ENCODE measurements at places on chromosomes 2 and 18. TPM values are rescaled to one million over a fixed set of nuclear protein-coding genes. Genes with fewer than 3 reads are reported as not detected.

The PPP1CB gene
- total RNA-seq = 208 TPM

The ODC1 gene
- total RNA-seq = 47.8 TPM

The CROCC2 gene
- total RNA-seq = not detected

The MERTK gene
- total RNA-seq = 14.0 TPM

The ACTG2 gene
- 937 TPM for total RNA-seq

The CFAP65 gene
- not detected for total RNA-seq

The TIA1 gene
- total RNA-seq = 125 TPM

- no peak overlapping the region for H3K4me3 ChIP-seq
- H3K36me3 ChIP-seq = no peaks in the 10 kb centered on the region
- H3K27me3 ChIP-seq = no peaks in the 10 kb centered on the region
- DNase-seq = no peak
Measured at GRCh38 chr2:141186413-141187074, 944.3 kb downstream of the LRP1B start.

GRCh38 chr2:57417007-57417406, 629.6 kb upstream of the VRK2 start:
- H3K4me1 ChIP-seq = no peaks in the 10 kb centered on the region
- no peaks in the 10 kb centered on the region for H3K36me3 ChIP-seq
- DNase-seq = no peak
- H3K27me3 ChIP-seq = no peaks in the 10 kb centered on the region
- no peak overlapping the region for H3K4me3 ChIP-seq

DNA sequence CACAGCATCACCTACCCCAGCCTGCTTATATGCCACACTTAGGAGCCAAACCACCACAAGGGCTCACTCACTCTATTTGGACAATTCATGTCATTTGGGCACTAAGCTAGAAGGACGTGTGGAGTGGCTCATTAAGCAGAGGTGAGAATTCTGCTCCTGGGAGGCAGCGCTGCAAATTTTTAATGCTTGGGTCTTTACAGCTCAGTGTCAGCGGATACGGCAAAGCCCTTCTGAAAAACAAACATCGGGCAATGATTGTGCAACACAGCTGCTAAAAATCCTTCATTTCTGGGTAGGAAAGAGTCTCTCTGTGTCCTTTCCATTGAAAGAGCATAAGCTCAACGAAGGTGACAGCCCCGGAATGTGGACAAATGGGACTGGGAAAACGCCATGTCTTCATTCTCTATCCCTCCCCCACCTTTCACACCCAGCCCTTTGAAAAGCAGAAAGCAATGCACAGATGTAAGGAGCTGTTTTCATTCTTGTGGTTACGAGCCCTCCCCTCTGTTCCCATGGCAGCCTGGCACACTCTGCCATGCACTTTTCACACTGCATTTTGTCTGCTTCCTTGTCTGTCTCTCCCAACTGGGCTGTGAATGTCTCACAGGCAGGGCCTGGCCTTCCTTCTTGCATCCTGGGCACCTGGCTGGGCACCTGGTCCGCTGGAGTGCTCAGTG, 16.0 kb downstream of the TMEM177 start:
- DNase-seq = peak; percentile 80
- peaks cover 2% of the 10 kb centered on the region for H3K36me3 ChIP-seq
- H3K4me3 ChIP-seq = no peak overlapping the region
- no peaks in the 10 kb centered on the region for H3K27me3 ChIP-seq
- no peak overlapping the region for H3K27ac ChIP-seq
- H3K4me1 ChIP-seq = peaks cover 14% of the 10 kb centered on the region

GRCh38 chr2:144003460-144004075, 516.4 kb downstream of the ZEB2 start:
- no peak overlapping the region for H3K4me3 ChIP-seq
- H3K27me3 ChIP-seq = no peaks in the 10 kb centered on the region
- DNase-seq = no peak
- H3K36me3 ChIP-seq = no peaks in the 10 kb centered on the region
- no peaks in the 10 kb centered on the region for H3K4me1 ChIP-seq

- no peak overlapping the region for H3K27ac ChIP-seq
- H3K4me1 ChIP-seq = no peaks in the 10 kb centered on the region
- DNase-seq = peak; percentile 50
- H3K4me3 ChIP-seq = no peak overlapping the region
- no peaks in the 10 kb centered on the region for H3K36me3 ChIP-seq
Measured at GRCh38 chr18:40851014-40851429, 1104.0 kb upstream of the PIK3C3 start.

GRCh38 chr2:9984871-9985480, 33.5 kb downstream of the GRHL1 start:
- H3K4me3 ChIP-seq = no peak overlapping the region
- peaks cover 6% of the 10 kb centered on the region for H3K36me3 ChIP-seq
- DNase-seq = no peak
- H3K27ac ChIP-seq = peak overlapping the region; percentile 57
- no peaks in the 10 kb centered on the region for H3K27me3 ChIP-seq

DNA sequence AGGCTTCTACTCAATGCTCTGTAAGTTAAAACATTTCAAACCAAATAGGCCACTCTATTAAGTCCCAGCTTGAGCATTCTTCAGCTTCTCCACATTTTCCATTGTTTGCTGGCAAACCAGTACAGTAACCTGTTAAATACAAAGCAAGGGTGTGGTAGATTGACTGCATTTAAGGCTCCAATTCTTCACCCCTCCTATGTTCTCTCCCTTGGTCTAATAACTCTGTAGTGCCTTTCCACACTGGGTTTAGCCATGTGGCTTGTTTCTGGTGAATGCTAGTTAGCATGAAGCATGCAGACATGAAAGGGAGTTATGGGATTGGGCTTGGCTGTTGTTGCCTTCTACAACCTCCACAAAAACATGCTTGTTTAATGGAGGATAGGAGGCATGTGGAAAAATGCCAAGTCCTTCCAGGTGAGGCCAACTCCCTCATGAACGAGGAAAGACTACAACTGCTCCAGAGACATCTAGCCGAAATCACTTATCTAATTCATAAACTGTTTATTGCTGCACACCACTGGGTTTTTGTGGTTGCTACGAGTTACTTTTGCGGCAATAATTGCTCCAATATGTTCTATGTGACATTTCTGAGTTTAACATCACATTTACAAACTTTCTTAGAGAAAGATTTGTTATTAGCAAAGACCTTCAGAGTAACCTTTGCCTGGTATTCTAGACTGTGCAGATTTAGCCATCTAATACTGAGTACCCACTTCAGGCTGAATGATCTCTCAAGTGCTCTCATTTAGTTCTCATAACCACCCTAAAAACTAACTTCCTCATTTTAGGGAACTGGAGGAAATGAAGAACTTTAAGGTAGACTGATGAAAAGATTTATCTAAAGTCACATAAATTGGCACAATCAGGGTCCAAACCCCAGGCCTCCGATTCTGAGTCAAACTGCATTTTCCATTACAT, 104.0 kb downstream of the SMAD2 start:
- no peak overlapping the region for H3K27ac ChIP-seq
- DNase-seq = no peak
- no peak overlapping the region for H3K4me3 ChIP-seq
- H3K27me3 ChIP-seq = no peaks in the 10 kb centered on the region
- H3K4me1 ChIP-seq = no peaks in the 10 kb centered on the region

- DNase-seq = no peak
- no peaks in the 10 kb centered on the region for H3K4me1 ChIP-seq
- peak overlapping the region; percentile 79 for H3K27ac ChIP-seq
Measured at GRCh38 chr2:172195836-172196376, 93.2 kb upstream of the DLX2 start.

DNA sequence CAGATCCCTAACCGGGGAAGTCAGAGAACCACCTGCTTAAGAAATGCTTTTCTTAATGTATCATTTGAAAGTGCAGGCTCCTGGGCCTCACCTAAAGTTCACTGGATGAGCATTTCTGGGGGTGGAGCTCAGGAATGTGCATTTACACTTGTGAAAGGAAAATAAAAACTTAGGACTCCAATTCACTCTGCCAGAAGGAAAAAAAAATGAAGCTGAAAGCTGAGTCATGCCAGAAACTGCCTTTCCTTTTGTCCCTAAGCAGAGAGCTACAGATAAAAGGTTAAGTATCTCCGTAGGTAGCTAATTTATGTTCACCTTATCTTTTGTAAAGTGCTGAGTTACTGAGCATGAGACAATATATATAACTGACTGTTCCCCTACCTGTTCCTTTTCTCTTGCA, 229.5 kb upstream of the MEX3C start:
- H3K27ac ChIP-seq = no peak overlapping the region
- H3K27me3 ChIP-seq = no peaks in the 10 kb centered on the region
- no peaks in the 10 kb centered on the region for H3K36me3 ChIP-seq
- no peaks in the 10 kb centered on the region for H3K4me1 ChIP-seq
- no peak overlapping the region for H3K4me3 ChIP-seq

DNA sequence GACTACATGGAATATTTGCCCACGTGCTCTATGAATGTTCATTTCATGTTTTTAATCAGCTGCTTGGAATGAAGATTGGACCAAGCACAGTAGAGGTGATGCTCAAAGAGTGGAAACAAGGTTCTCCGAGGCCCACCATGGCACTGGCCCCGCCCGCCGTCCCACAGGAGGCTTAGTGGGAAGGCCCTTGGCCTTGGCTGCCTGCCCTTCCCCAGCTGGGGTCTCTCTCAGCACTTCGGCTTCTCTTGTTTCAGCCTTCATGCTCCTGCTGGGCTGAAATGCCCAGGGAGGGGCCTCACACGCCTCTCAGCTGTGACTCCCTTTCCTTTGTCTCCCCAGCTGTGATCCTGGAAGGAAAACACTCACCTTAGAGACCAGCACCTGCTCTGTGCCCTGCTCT, 833.2 kb downstream of the GALR1 start:
- H3K27ac ChIP-seq = no peak overlapping the region
- no peaks in the 10 kb centered on the region for H3K4me1 ChIP-seq
- no peaks in the 10 kb centered on the region for H3K36me3 ChIP-seq
- H3K27me3 ChIP-seq = peaks cover 8% of the 10 kb centered on the region
- H3K4me3 ChIP-seq = no peak overlapping the region
- DNase-seq = no peak

DNA sequence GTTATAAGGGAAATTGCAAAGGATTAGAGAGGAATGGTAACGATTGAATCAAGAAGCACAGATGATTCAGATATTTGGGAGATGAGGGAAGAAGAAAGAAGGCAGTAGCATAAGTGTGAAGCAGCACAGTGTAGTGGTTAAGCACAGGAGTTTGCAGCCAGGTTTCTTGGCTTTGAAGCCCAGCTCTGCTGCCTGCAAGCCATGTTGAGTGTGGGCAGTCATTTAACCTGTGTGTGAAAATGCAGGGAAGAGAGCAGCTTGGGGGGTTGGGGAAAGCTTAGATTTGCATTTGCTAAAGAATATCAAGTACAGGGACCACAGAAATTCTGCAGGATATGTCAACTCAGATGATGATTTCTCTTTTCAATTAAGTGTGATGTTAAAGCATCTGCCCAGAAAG, 21.5 kb upstream of the RBMS1 start:
- DNase-seq = no peak
- no peaks in the 10 kb centered on the region for H3K4me1 ChIP-seq
- no peak overlapping the region for H3K4me3 ChIP-seq
- H3K27me3 ChIP-seq = no peaks in the 10 kb centered on the region
- no peaks in the 10 kb centered on the region for H3K36me3 ChIP-seq

GRCh38 chr2:99775585-99775984, 285.8 kb upstream of the REV1 start:
- no peaks in the 10 kb centered on the region for H3K36me3 ChIP-seq
- H3K27ac ChIP-seq = no peak overlapping the region
- no peak overlapping the region for H3K4me3 ChIP-seq
- no peak for DNase-seq

DNA sequence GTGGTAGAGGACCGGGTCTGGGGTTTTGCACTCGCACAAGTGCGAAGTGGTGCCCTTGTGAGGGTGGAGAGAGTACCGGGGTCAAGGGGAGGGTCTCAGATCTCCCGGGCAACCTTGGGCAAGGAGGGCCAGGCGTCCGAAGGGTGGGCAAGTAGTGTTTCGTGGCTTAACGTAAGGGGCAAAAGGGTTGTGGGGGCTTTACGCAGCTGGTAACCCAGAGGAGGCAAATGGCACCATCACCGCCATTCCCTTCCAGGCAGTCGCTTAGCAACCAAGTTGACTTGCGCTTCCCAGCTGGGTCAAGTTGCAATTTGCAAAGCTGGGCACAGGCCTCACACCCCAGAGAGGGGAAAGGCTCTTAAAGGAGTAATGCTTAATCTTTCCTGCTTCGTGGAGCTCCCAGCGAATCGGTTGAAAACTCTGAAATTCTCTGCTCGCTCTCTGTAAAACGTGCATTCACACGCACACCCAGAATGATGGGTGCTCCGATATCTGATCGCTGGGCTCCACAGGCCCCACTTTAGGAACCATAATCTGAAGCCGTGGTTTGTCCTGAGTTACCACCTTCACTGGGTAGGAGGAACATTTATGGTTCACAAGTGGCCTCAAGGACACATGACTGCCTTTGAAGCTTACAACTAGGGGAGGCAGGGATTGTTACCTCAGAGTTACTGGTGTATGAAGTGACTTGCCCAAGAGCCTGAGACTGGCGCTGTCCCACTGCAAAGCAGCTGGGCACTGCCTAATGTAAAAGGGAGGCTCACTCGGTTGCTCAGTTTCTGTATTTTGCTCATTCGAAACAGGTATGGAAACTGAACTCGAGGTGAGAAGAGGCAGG, 127.9 kb downstream of the UXS1 start:
- H3K27ac ChIP-seq = no peak overlapping the region
- H3K4me3 ChIP-seq = peak overlapping the region; percentile 56
- H3K36me3 ChIP-seq = no peaks in the 10 kb centered on the region

DNA sequence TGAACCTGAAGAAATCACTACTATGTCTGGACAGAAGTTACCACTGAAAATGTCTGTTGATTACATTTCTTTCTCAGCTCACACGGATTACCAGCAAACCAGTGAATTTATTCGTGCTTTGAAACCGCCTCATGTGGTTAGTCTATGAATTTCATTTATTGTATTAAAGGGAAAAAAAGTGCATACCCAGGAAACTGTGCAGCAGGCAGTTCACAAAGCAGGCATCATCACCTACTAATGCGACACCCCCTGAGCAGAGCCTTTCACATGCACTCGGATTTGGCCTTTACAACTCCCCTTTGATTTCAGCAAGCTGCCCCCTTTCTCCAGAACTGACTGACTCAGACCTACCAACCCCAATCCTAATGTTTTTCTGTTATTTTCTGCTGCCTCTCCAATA, 20.1 kb downstream of the CPSF3 start:
- peaks cover 93% of the 10 kb centered on the region for H3K36me3 ChIP-seq
- no peak overlapping the region for H3K27ac ChIP-seq
- no peak overlapping the region for H3K4me3 ChIP-seq
- DNase-seq = no peak

DNA sequence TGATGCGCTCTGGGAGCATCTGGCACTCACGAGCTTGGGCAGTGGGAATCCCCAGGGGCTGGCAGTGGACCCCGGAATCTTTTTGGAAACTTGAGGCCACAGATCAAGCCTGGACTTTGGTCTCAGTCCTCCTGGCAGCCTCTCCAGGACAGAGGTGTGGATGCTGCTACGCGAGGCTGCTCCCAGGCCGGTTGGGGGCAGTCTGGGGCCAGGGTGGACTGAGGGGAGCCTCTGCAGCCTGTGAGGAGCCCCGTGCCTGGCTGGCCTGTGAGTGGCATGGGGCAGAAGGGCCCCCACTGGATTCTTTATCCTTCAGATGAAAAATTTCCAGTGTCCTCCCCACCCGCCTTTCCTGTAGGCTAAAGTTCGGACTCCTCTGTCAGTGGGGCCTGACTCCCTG, 12.7 kb upstream of the DES start:
- H3K36me3 ChIP-seq = no peaks in the 10 kb centered on the region
- no peak for DNase-seq
- H3K27me3 ChIP-seq = peaks cover 27% of the 10 kb centered on the region

- DNase-seq = no peak
- H3K27me3 ChIP-seq = no peaks in the 10 kb centered on the region
- no peak overlapping the region for H3K27ac ChIP-seq
- peaks cover 40% of the 10 kb centered on the region for H3K36me3 ChIP-seq
Measured at GRCh38 chr2:97769711-97770110, 56.3 kb downstream of the ZAP70 start.
